ENCODE measurements at places on chromosomes 4 and X. TPM values are rescaled to one million over a fixed set of nuclear protein-coding genes. Genes with fewer than 3 reads are reported as not detected.

The RNF4 gene
- 54.3 TPM for total RNA-seq

The SLITRK4 gene
- 1.6 TPM for total RNA-seq

The METAP1 gene
- 30.7 TPM for total RNA-seq

The XAGE5 gene
- not detected for total RNA-seq

The DDX60 gene
- 18.1 TPM for total RNA-seq

The PABPC1L2A gene
- not detected for total RNA-seq

The HSD17B10 gene
- total RNA-seq: 71.6 TPM

The TSPAN5 gene
- total RNA-seq: 48.3 TPM

The AMTN gene
- total RNA-seq: 0.18 TPM

The LNX1 gene
- 2.6 TPM for total RNA-seq

The GRID2 gene
- total RNA-seq: not detected

The MTHFD2L gene
- total RNA-seq: 24.3 TPM

The DDIT4L gene
- 13.7 TPM for total RNA-seq

The HTRA3 gene
- total RNA-seq: 6.5 TPM

The POLA1 gene
- 22.9 TPM for total RNA-seq

The TAF9B gene
- total RNA-seq: 20.2 TPM

The RNF128 gene
- total RNA-seq: not detected
